ENCODE measurements at places on chromosomes 13 and 19.
A peak's percentile ranks its signal among the peaks of the same experiment; 100 is the strongest.

GRCh38 chr19:31749231-31749630 lies 400.0 kb upstream of the TSHZ3 start:
- no peak for DNase-seq

DNA sequence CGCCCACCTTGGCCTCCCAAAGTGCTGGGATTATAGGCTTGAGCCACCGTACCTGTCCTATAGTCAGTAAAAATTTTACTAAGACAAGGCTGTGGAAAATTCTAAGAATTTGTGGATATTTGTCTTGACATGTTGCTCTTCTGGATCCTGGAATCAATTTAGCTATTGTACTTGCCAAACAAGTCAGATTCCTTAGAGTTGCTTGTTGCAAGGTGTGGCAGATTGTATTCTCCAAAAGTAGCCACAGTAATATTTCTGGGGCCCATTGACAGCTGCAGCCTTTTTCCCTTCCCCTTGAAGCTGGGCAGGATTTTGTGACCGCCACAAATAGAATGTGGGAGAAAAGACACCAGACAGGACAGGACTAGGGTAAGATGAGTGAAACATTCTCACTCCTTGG lies 98.8 kb upstream of the TMTC4 start:
- no peak for DNase-seq

GRCh38 chr19:43624933-43625332 lies 5.5 kb upstream of the ZNF428 start:
- DNase-seq = peak; percentile 90

GRCh38 chr19:10637894-10638293 lies 12.5 kb downstream of the SLC44A2 start:
- no peak for DNase-seq

GRCh38 chr13:97932036-97932435 lies 21.4 kb upstream of the IPO5 start:
- DNase-seq = no peak

DNA sequence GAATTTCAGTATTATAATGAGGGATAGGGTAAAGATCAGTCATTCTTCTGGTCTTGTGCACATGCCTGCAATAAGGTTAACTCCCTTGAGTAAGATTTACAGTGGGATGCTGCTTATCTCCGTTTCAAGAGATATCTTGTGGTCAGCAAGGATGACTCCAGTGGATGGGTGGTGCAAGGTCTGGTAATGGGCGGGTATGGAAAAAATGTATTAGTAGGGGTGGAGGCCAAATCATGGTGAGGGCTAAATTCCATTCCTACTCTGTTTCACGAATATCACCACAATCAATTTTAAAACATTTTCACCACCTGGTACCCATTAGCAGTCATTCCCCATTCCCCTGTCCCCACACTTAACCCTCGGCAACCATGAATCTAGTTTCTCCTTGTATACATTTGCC lies 40.6 kb downstream of the CCDC122 start:
- no peak for DNase-seq

- no peak for DNase-seq
Measured at GRCh38 chr13:32134241-32135055, 102.9 kb downstream of the FRY start.

DNA sequence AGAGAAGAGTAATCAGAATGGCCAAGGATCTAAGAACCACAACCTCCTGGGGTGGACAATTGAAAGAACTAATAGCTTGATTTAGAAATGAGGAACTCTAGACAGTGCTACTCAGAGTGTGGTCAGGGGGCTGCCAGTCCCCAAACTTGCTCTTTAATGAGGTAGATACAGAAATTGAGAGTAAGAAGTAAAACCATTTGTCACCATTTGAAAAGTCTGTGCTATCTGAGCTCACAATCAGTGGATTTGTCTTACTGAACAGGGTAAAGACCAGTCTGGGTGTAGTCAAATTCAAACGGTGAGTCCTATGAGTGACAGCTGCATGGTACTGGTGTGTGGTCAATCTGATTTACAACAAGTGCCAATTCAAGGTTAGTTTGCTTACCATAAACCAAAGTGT lies 118.9 kb downstream of the KL start:
- DNase-seq = no peak

GRCh38 chr13:53254500-53254899 lies 225.9 kb downstream of the OLFM4 start:
- DNase-seq = no peak

- no peak for DNase-seq
Measured at GRCh38 chr13:64723724-64724123, 2506.4 kb downstream of the PCDH9 start.

- DNase-seq = no peak
Measured at GRCh38 chr19:31100981-31101380, 248.3 kb downstream of the TSHZ3 start.

GRCh38 chr19:19321141-19321577 lies 530 bp downstream of the MAU2 start:
- peak; percentile 17 for DNase-seq

DNA sequence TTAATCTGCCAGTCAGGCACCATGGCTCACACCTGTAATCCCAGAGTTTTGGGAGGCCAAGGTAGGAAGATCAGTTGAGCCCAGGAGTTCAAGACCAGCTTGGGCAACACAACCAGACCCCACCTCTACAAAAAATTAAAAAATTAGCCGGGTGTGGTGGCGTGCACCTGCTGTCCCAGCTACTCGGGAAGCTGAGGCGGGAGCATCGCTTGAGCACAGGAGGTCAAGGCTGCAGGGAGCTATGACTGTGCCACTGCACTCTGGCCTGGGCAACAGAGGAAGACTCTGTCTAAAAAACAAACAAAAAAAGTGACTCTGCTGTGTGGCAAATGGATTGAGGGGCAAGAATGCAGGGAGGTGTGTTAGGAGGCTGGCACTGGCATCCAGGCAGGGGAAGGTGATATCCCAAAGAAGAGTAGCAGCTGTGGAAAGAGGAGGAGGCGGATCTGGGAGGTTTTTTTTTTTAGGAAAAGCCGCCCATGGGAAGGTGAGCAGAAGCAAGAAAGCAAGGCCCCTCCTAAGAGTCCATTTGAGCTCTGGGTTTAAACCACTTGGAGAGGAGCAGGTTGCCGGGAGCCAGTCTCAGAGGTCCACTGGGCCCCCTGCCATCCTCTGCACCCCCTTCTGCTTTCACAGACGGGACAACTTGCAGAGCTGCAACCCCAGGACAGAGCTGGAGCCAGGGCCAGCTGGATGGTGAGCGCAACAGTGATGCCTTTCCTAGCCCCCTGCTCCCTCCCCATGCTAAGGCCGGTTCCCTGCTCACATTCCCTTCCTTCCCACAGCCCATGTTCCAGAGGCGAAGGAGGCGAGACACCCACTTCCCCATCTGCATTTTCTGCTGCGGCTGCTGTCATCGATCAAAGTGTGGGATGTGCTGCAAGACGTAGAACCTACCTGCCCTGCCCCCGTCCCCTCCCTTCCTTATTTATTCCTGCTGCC lies 2.1 kb downstream of the HAMP start:
- no peak for DNase-seq

DNA sequence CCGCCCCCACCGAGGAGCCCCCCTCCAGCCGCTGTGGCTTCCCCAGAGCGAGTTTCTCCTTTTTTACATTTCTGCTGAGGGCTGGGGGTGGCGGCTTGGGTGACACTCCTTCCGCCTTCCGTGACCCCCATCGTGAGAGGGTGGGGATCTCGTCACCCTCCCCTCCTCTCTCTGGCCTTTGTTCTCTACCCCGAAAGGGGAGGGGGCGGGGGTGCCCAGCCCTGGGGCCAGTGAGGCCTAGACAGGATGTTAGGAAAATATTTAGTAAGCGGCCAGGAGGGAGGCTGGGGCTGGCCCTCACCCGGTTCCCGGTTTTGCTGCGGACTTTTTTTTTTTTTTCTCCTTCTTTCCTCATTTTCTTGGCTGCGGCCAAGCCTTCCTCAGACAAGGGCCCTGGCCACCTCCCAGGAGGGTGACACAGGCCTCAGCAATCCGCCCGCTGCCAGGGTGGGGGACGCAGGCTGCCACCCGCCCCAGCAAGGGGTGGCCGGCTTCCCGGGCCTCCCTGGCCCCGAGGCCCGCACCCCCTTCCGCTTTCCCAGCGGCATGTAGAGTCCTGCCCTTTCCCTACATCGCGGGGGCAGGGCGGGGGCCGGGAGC lies 3.9 kb downstream of the MIDN start:
- peak; percentile 82 for DNase-seq

DNA sequence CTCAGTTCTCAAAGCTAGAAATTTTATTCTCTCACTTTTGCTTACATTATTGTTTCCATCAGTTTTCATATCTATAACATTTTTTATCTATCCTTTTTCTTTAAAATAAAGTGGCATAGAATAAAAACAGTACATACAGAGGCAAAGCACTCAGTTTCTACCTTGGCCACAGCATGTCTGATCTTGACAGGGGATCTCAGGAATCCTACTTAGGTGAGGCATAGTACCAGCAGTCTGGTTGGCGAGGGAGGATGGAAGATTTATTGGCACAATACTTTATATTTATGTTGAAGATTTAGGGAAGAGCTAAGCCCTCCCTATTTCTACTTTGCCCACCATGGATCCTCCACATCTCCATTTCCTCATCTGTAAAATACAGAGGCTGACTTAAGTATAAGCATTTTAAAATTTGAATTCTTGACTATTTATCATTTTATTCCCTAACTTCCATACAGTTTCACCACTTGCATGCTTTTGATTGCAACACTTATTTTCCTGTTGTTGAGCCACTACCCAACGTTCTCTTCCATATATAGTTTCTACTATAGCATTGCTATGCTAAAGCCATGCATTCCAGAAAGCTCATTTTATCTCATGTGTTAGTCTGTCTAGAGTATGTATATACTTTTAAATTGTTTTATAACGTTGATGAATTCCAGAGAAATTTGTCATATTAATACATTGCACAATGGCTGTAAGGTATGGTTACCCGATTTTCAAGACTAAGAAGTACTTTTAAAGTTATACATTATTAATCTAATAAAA lies 506.7 kb downstream of the KCTD12 start:
- no peak for DNase-seq

- DNase-seq = peak; percentile 12
Measured at GRCh38 chr13:41588899-41589298, 131.5 kb downstream of the RGCC start.

GRCh38 chr19:10086591-10087192 lies 575 bp downstream of the SHFL start:
- DNase-seq = peak; percentile 66

DNA sequence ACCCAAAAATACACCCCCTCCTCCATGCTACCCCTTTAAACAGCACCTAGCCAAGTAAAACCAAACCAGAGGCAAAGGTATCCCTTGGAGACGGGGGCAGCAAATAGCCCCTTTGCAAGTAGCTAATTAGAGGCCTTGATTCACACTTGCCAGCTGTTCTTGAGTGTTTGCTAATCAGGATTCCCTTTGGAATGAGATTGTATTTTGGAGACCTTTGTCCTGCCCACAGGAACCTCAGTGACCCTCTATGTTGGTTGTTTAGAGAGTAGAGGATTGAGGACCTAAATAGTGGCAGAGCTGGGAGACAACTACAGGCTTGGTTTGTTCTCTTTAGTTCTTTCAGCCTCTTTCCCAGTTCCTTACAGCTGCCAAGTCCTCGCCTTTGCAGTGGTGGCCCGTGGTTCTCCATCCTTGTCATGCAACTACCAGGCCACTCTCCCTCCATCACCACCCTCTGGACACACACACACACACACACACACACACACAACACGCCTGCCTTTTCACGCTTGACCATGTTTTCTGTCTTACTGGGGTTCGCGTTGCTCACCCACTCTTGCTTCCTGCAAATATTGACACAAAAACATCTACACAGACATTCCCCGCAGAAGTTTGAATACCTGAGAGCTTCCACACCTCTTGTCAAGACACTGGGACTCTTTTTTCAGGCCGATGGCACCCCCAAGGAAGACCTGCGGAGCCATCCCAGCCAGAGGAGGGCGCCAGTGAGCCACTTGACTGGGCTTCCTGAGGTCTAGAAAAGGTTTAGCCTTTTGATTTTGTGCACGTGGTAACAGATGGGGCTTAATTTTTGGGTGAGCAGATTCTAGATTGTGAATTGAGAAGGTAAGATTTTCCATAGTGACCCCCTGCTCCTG lies 80.0 kb upstream of the GPR183 start:
- peak; percentile 96 for DNase-seq

- DNase-seq = peak; percentile 8
Measured at GRCh38 chr19:27776020-27776419, 1436.9 kb downstream of the UQCRFS1 start.

DNA sequence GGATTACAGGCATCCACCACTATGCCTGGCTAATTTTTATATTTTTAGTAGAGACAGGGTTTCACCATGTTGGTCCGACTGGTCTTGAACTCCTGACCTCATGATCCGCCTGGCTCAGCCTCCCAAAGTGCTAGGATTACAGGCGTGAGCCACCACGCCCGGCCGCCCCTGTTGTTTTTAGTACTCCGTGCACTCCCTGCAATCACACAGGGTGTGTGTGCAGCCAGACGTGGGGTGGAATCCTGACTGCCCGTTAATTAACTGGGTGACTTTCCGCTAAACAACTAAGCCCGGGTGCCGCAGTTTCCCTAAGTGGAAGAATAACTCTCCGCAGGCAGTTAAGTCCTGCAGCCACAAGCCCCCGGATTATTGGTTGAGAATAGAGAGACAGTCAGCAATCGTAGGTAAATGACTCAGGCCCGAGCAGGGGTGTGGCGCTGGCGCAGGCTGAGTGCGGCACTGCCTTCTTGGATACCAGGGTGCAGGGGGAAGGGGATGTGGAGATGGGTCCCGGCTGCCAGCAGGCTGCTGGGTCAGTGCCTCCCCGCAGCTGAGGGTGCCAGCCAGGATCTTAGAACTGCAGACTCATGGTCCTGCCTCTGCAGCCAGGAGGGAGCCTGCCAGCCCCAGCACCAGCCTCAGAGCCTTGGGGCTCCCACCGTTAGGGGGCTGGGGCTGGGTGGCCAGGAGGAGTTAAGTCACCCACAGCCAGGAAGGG lies 6.1 kb upstream of the FXYD3 start:
- no peak for DNase-seq

- no peak for DNase-seq
Measured at GRCh38 chr19:16262618-16263017, 62.0 kb upstream of the KLF2 start.

DNA sequence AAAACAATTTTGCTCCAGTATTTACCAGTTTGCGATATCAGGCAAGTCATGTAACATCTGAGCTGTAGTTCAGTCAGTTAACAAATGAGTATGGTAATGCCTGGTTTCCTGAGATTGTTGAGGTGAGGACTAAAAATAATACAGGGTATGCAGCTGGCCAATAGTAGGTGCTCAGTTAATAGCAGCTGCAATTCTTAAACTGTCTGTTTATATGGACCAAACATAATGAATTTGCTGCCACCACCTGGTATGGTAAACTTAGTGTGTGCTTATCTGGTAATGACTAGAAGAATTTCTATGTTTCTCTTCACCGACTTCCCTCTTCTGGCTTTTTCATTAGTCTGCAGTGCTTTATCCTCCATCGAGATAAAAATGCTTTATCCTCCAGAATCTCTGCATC lies 9.1 kb downstream of the ZMYM2 start:
- no peak for DNase-seq
